ENCODE measurements at places on chromosomes 4 and X.

DNA sequence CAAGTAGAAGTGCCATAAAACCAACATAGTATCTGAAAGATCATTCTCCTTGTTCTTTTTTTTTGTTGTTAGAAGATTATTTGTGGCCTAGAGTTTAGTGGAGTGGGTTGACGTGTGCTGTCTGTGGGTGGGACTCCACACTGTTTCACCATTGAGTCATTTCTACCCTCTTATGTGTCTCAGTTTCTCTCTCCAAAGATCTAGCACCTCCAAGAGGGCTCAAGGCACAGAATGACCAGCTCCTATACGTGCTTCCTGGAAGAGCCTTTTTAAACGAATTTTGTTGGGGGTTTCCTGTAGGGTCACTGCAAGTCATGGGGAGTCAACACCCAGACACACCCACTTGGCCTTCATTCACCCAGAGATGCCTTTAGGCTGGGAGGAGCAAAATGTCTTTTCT lies 150.1 kb downstream of the KLF8 start:
- no peak overlapping the region for H3K27ac ChIP-seq
- no peaks in the 10 kb centered on the region for H3K36me3 ChIP-seq
- H3K27me3 ChIP-seq: no peaks in the 10 kb centered on the region
- H3K4me1 ChIP-seq: no peaks in the 10 kb centered on the region
- H3K4me3 ChIP-seq: no peak overlapping the region

- H3K27me3 ChIP-seq: no peaks in the 10 kb centered on the region
- no peaks in the 10 kb centered on the region for H3K4me1 ChIP-seq
- DNase-seq: no peak
- H3K4me3 ChIP-seq: no peak overlapping the region
- H3K27ac ChIP-seq: no peak overlapping the region
- no peaks in the 10 kb centered on the region for H3K36me3 ChIP-seq
Observed at GRCh38 chr4:80610845-80611677, 275.5 kb downstream of the CFAP299 start.

GRCh38 chrX:24019448-24019847 lies 7.5 kb downstream of the KLHL15 start:
- H3K36me3 ChIP-seq: no peaks in the 10 kb centered on the region
- no peak overlapping the region for H3K27ac ChIP-seq
- no peaks in the 10 kb centered on the region for H3K27me3 ChIP-seq

GRCh38 chr4:10030972-10031667 lies 9.8 kb upstream of the SLC2A9 start:
- H3K27ac ChIP-seq: no peak overlapping the region
- H3K4me3 ChIP-seq: no peak overlapping the region
- no peak for DNase-seq
- no peaks in the 10 kb centered on the region for H3K36me3 ChIP-seq

DNA sequence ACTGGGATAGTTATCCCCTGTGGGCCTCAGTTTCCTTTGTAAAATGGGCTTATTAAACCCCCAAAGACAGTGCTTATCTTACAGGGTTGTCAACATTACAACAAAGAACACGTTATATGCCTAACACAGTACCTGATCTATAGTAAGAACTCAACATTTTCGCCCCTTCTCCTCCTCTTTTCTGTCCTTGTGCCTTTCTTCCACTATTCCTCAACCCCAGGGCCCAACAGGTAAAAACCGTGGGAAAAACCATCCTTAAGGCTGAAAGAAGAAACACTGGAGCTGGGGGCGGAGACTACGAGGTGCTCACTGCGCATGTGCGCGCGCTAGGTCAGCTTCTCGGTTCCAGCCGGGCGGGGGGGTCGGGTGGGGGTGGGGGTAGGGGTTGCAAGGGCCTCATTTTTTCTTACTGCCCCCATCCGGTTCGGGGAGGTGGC lies 426 bp upstream of the XIAP start:
- no peaks in the 10 kb centered on the region for H3K36me3 ChIP-seq
- no peaks in the 10 kb centered on the region for H3K4me1 ChIP-seq
- DNase-seq: peak; percentile 85
- peak overlapping the region; percentile 78 for H3K4me3 ChIP-seq
- peak overlapping the region; percentile 94 for H3K27ac ChIP-seq

DNA sequence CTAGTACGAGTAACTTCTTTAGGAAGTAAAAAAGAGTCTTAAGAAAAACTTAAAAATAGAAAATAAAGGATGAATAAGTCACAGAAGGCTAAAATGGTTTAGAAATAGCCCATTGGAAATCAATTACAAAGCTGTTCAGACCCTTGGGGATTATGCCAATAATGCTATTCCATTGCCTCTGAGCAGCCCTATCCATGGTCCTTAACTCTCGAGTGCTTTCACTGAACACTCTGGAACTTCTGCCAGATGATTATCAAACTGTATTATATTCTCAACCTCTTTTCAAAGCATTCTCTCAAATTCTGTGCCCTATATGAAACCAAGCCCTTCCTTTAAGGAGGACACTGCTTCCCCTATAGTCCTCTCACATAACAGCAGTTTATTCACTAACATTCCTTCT lies 17.0 kb downstream of the SLC9B1 start:
- no peaks in the 10 kb centered on the region for H3K4me1 ChIP-seq
- no peak for DNase-seq
- no peaks in the 10 kb centered on the region for H3K36me3 ChIP-seq
- H3K27me3 ChIP-seq: no peaks in the 10 kb centered on the region
- no peak overlapping the region for H3K4me3 ChIP-seq
- H3K27ac ChIP-seq: no peak overlapping the region

DNA sequence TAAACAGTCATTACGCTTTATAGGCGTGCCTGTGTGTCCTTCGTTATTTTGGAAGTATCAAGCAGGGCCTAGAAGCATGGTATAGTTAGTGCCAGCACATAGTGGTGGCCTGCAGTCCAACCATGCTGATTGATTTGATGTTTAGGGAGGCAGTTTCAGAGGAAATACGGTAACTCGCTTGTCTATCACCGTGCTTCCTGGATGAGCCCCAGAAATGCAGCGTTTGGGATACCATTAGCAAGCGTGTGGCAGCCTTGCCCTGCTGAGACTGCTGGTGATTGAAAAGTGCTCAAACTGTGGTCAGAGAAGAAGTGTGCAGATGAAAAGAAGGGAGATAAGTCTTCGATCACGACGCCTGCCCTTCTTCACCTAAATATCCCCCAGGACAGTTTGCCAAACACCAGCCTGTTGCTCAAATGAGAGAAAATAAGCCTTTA lies 158.4 kb downstream of the CHIC2 start:
- H3K4me3 ChIP-seq: peak overlapping the region; percentile 18
- peak; percentile 71 for DNase-seq
- no peak overlapping the region for H3K27ac ChIP-seq
- peaks cover 3% of the 10 kb centered on the region for H3K4me1 ChIP-seq
- no peaks in the 10 kb centered on the region for H3K27me3 ChIP-seq
- H3K36me3 ChIP-seq: no peaks in the 10 kb centered on the region
